Kidney (tissue), 22 donors: ENCODE measurements at places on chromosomes 4 and X.

DNA sequence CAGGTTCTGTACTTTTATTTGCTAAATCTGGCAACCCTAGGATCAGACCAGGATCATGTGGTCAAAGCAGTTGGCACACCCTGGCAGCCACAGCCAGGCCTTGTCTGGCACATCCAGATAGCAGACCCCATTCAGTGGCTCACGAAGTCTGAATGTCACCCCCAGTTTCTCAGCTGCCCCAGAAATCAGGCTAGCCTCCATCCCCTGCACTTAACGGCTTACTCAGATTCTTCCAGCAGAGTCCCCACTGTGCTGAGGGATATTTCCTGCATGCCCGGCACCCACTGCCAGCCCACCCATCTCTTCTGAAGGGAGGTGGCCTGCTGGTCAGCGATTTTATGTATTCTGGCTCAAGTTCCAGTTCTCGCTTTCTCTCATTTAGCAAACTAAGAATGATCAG lies 4.7 kb upstream of the AWAT2 start:
- no peak for DNase-seq

DNA sequence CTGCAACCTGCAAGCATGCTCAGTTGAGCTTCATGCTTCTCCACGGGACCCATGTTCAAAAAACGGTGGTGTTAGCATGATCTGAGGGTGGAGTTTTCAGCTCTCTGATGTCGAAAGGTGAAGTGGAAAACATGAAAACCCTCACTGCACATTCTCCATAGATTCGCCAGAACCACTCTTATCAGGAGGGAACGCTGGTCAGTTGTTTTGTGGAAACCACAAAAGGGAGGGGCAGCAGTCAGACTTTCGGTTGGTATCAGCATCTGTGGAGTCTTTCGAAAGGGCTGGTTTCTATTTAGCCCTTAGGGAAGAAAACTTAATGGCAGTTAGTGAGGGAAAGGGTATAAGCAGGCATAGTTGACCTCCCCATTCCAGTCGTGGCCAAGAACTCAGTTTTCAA lies 12.6 kb downstream of the PPA2 start:
- DNase-seq: no peak

- no peak for DNase-seq
Observed at GRCh38 chr4:166045457-166045856, 172.4 kb downstream of the TLL1 start.

DNA sequence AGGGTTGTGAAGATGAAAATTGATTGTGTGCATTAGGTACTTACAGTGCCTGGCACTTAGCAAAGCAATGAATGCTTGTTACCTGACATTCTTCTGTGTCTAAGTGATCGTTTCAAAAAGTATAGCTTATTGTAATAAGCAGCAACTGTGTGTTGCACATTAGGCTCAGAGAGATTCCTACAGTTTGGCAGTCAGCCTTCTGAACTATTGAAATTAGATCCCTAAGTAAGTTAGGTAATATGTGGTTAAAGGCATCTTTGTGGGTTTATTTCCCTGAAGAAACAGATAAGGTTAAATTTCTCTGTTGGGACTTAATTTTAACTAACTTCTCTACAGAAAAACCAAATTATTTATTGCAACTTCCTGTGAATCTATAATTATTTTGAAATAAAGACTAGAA lies 93.4 kb downstream of the REPS2 start:
- DNase-seq: no peak

DNA sequence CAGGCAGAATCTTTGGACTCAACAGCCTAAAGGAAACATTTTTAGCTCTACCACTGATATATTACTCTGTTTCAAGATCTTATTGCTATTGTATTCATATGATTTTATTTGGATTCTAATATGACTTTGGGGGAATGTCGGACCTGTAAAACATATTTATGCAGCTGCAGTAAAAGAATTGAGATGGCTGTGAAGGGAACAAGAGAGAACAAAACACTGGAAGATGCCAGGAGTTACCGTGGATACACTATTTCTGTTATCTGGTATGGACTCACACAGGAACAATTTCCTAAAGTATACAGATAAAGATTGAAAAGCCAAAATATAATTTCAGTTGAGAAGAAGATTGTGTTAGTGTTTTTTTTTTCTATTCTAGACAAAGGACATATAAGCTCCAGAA lies 113.0 kb upstream of the DCLK2 start:
- no peak for DNase-seq

DNA sequence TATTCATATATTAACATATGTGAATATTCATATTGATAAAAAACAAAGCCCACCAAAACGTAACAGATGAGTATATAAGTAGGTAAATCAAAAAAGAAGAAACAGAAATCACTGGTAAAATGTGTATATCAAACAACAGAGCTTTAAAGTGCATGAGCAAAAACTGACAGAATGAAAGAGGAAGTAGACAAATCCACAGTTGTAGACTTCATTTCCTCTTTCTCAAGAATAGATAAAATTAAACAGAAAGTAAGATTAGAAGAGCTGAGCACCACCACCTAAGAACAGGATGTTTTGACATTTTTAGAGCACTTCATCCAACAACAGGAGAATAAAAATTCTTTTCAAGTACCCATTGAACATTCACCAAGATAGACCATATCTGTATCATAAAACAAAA lies 64.6 kb downstream of the CNKSR2 start:
- DNase-seq: no peak

- no peak for DNase-seq
Observed at GRCh38 chrX:15437724-15438123, 53.5 kb upstream of the VEGFD start.

GRCh38 chr4:139297001-139297410 lies 4.3 kb upstream of the NAA15 start:
- DNase-seq: no peak

GRCh38 chr4:165208741-165209388 lies 1.5 kb downstream of the KLHL2 start:
- no peak for DNase-seq

DNA sequence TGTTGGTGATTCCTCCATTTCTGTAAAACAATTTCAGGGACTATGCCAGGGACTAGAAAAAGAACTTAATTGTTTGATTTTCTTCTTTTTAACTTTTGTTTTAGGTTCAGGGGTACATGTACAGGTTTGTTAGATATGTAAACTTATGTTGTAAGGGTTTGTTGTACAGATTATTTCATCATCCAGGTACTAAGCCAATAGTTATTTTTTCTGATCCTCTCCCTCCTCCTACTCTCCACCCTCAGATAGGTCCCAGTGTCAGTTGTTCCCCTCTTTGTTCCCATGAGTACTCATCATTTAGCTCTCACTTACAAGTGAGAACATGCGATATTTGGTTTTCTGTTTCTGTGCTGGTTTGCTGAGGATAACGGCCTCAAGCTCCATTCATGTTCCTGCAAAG lies 70.8 kb upstream of the BOD1L1 start:
- DNase-seq: no peak

DNA sequence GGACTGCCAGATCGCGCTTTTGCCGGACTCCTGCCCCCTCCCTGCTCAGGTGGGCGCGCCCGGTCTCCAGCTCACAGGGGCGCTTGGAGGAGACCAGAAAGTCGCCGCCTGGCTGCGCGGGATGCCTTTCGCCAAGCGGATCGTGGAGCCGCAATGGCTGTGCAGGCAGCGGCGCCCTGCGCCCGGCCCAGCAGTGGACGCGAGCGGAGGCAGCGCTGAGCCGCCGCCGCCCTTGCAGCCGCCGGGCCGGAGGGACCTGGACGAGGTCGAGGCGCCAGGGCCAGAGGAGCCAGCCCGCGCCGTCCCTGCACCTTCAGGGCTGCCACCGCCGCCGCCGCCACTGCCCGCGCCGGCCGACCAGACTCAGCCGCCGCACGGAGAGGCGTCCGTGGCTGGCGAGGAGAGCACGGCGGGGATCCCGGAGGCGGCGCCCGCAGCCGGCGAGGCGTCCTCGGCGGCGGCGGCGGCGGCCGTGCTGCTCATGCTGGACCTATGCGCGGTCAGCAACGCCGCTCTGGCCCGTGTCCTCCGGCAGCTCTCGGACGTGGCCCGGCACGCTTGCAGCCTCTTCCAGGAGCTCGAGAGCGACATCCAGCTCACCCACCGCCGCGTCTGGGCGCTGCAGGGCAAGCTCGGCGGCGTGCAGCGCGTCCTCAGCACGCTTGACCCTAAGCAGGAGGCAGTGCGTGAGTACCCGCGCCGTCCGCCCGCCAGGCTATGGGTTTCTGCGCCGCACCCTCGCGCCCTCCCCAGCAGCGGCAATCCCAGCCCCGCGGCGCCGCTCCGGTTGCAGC lies 834 bp downstream of the NHS start:
- DNase-seq: peak; percentile 26

DNA sequence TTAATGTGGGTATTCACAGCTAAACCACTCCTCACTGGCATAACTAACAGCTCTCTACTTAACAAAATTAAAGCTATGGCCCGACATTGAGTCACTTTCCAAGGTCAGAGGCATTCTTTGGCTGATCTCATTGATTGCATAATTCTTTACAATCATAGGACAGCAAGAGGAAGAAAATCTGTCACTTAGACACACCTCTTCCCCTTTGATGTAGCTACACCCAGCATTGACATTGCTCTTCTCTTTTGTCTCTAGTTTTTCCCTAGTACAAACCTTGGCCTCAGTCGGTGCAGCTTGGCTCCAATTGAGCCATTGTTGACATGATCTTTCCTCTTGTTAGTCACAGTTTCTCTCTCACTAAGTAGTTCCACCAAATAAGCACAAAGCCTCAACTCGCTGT lies 313.3 kb upstream of the ACTRT1 start:
- no peak for DNase-seq

- DNase-seq: peak; percentile 58
Observed at GRCh38 chrX:153662266-153662665, 11.3 kb downstream of the PNCK start.

- DNase-seq: no peak
Observed at GRCh38 chrX:37594755-37595382, 23.4 kb downstream of the LANCL3 start.

DNA sequence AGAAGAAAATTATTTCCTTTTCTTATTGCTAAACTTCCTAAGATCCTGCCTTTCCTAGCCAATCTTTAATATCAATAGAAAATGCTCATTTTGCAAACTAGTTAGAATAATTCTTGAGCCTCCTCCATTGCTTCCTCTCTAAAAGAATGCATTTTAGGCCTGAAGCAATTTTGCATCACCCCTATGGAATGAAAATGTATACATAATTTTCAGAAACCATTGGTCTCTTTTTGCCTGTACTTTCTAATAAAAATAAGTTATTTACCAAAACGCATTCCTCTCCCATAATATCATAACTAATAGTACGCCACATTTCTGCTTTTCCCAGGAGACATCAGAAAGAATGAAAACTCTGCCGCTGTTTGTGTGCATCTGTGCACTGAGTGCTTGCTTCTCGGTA lies 1.7 kb downstream of the MUC7 start:
- DNase-seq: no peak

DNA sequence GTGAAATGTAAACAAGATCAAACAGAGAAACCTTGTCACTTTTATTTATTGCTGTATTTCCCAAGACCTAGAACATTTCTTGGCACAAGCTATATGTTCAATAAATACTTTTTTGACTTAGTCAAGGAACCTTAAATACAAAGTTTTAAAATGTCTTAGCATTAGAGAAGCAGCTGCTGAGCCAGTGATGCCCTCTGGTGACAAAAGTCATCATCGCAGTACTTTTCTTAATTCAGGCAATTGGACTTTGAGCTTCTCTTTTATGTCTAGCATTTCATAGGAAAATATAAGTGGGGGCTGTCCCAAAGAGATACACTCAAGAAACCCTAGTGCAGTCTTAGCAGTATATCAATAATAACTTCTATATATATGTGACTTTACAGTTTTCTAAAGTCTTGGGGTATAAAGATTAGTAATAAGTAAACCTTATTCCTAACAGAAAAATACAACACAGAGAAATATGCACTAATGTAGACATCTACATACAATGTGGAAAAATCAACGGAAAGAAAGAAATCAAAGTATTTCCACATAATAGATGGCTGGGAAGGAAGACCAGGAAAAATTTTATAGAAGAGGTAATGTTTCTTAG lies 118.4 kb downstream of the DTHD1 start:
- DNase-seq: peak; percentile 38

DNA sequence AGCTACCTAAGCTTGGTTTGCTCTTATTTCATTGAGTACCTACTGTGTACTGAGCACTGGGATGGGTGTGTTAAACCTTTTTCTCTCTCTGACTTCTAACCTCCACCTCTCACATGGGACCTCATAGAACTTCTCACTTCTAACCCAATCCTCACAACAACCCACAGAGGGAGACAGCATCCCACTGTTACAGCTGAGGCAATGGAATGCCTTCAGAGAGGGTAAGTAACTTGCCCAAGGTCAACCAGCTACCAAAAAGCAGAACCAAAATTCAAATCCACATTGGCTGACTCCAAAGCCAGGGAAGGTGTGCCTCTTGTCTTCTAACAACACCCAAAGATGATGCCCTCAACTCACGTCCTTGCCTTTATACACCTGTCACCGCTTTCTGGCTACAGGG lies 5.4 kb downstream of the SEL1L3 start:
- DNase-seq: no peak

DNA sequence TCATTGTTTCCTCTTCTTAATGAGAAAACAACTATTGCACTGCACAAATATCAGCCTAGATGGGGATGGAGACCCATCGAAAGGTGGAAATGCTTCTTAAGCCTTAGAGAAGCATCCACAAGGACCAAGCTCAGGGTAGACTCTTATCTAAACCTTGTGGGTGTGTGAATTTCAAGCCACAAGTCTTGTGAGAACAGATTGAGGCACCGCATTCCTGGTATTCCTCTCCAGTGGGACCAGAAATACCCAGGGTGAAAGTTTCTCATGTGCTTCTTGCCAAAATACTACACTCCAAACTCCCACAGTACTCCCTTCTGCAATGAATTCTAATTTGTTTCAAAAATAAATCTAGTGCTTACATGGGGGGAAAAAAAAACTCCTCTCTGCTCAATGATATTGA lies 375.6 kb downstream of the PDGFC start:
- DNase-seq: no peak

- peak; percentile 11 for DNase-seq
Observed at GRCh38 chr4:52788806-52789205, 37.6 kb upstream of the ERVMER34-1 start.
